ENCODE measurements at places on chromosomes 5 and 9. TPM values are rescaled to one million over a fixed set of nuclear protein-coding genes. Genes with fewer than 3 reads are reported as not detected.

DNA sequence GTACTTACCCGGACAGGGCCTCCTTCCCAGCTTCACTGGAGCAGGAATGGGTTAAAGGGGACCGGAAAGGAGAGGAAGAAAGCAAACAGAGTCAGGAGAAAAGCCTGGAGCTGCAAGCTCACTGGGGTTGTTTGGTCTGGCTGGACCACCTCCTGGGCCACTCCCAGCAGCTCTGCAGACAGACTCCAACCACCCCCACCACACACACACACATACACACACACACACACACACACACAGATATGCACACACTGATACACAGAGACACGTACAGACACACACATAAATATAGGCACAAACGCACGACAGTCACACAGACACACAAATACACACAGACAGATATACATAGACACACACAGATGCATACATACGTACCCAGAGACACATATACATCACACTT is 34.9 kb upstream of the SYNPO start:
- DNase-seq: no peak

DNA sequence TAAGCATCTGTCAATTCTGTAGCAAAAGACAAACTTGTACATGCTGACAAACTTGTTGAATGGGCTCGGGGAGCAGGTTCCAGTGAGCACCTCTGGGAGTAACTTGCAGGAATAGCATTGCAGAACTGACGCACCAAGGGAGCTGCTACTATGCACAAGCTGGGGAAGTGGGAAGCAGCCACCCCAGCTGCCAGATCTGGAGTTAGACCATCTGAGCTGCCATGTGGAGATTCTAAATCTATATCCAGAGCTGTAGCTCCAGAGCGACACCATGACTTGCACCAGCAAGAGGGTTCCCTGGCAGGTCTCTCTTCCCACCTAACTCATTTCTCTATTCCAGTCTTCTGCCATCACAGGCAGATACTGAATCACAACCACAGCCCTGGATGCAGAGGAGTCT is 346.0 kb upstream of the PANK3 start:
- no peak for DNase-seq

The ZNF169 gene
- polyA plus RNA-seq: 1.5 TPM

GRCh38 chr9:137421838-137422603 is 941 bp downstream of the EXD3 start:
- DNase-seq: no peak

GRCh38 chr5:151614565-151614964 is 23.4 kb upstream of the FAT2 start:
- DNase-seq: no peak

DNA sequence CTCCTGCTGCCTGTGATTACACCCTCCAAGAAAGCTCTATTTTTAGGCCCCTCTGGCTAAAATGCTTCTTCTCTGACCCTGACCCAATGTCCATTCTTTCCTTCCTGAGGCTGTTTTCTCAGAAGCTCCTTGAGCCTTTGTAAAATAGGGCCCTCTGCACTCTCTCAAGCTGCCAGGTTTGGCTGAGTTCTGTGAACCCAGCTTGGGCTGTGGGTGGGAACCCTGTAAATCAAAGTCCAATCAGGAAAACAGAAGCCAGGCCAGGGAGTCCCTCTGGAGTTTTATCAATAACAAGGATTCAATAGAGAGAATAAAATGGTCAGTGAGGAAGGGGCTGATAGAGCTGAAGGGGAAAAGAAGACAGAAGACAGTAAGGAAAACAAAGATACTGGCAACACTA is 43.7 kb upstream of the ERCC6L2 start:
- DNase-seq: no peak

GRCh38 chr5:31867219-31867618 is 228.3 kb downstream of the PDZD2 start:
- no peak for DNase-seq

DNA sequence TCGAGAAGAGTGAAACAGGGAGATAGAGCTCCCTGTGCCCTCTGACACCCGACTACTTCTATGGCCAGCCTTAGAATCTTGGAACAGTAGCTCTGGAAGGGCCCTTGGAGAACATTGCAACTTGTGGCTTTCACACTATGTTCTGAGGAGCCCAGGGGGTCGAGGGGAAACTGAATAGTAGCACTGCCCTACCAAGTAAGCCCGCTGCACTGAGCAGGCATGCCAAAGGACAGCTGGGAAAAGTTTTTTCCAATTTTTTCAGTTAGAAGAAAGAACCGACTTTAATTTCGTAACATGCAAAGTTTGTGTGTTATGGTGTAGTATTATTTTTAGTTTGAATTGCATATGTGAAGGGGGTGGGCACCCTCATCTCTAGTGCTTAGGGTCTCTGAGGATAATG is 10.9 kb downstream of the SMIM3 start:
- peak; percentile 28 for DNase-seq

DNA sequence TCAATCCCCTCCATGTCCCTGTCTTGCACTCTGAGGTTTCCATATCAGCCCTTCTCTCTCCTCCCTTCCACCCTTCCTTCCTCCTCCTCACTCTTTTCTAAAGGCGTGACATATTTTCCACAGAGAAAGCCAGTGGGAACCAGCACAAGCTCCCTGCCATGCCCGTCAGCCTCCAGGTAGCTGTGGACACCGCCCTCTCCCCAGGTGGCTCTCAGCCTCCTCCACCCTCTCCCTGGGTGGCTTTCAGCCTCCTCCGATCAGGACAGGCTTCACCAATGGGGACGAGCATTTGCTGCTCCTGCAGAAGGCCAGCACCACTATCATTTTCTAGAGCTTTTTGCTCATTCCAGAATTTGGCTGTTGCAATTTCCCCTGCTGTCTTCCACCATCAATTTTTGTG is 236.6 kb downstream of the GADD45G start:
- DNase-seq: no peak

The FAM151B gene
- polyA plus RNA-seq: 4.9 TPM

The DNAH5 gene
- polyA plus RNA-seq: 2.1 TPM

GRCh38 chr5:52693836-52694235 is 93.9 kb upstream of the ITGA1 start:
- no peak for DNase-seq

GRCh38 chr5:2996248-2996647 is 244.8 kb upstream of the IRX2 start:
- DNase-seq: peak; percentile 64

DNA sequence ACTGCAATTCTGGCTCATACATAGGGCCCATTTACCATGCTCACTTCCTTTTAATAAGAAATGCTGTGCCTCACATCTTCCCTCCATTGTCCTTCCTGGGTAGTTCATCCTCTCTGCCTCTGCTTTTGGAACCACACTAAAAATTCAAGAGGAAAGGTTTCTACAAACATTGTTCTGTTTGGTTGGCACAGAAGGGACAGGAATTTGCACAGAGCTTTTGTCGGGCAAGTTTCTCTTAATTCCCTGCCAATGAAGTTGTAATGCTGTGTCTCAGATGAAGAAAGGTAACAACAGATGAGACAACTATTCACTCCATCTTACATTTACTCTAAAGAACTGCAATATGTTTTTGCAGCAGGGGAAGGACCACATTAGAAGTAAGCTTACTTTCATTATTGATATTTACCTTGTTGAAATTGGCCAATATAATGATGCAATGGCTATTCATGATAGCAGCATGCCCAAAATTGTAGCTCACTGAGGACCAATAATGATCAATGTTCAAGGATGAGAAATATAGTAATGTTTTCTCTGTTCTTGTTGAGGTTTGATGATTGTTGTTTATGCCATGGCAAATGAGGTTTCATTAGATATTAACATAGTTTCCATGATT is 82.5 kb upstream of the HMHB1 start:
- no peak for DNase-seq

DNA sequence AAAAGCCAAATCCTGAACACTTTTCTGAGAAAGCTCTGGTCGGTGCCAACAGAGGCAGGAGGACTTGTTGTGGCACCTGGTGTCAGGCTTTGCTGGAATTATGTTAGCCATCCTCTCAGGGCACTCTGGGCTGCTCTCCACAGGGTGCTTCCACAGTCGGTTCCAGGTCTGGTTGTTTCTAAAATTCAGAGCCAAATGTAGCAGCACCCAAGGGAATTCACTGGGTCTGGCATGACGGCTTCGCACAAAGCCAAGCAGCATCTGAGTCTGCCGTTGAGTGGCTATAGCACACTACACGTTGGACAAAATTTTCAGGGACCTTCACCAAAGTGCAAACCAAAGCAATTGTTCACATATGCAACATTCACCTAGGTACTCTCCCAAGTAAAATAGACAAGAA is 110.2 kb downstream of the PJA2 start:
- DNase-seq: no peak

The BAAT gene
- polyA plus RNA-seq: 0.02 TPM

- DNase-seq: peak; percentile 98
Measured at GRCh38 chr5:120388016-120388781, 75.9 kb upstream of the PRR16 start.

The ZFP37 gene
- 1.5 TPM for polyA plus RNA-seq

DNA sequence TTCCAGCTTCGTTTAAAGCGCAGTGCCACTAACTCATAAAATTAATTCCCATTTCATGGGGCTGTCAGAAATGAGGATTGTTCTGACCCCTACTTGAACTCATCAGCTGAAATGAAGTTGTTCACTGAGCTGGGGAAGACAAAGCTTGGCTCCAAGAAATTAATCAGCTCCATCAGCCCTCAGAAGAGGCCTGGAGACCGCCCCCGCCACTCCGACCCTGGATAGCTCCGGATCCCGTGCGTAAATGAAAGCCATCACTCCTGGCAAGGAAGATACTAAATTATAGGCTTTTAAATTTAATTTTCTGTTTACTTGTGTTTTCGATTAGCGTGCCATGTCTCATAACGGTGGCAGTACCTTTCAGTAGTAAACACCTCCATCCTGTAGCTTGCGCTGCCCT is 142.8 kb upstream of the IRX2 start:
- no peak for DNase-seq

GRCh38 chr9:34589636-34590380 is at the start of gene CNTFR:
Gene CNTFR, minus strand, starts transcription at chr9:34589724. Its CDS starts 20,743 bp downstream, at chr9:34568981.
- DNase-seq: no peak

DNA sequence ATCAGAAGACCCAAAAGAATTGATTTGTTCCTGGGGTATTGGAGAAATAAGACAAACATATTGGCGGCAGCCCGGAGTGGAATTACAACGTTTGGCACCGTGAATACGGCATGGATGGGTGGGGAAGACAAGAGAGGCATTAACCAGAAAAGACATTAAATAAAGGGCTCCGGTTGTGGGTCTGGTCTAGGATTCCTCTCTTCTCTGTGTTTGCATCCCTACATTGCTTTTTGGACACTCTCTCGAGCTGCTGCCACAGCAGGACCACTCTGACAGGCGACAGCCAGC is 138.7 kb upstream of the PALM2AKAP2 start:
- DNase-seq: no peak

- peak; percentile 80 for DNase-seq
Measured at GRCh38 chr5:82097-82496, 9.9 kb upstream of the PLEKHG4B start.

The ZNF883 gene
- polyA plus RNA-seq: 3.1 TPM

The NUTM2F gene
- polyA plus RNA-seq: not detected

The MEF2C gene
- 9.3 TPM for polyA plus RNA-seq

DNA sequence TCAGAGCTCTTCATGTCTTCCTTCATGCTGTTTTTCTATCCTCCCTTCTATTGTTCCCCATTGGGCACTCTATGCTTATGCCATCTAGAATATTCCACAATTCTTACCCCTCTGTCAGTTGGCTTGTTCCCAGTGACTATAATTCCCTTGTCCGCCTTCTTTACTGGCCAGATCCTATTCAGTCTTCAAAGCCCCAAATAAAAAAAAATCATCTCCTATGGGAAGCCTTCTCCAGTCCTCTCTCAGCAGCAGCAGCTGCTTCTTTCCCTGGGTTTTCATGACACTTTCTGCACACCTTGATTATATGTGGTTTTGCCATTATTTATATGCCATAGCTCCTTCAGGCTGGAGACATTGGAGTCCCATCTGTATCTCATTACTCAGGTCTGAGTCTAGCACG is 54.6 kb upstream of the TNFAIP8 start:
- DNase-seq: no peak

- DNase-seq: no peak
Measured at GRCh38 chr9:28471261-28471660, 898.0 kb upstream of the C9orf72 start.

DNA sequence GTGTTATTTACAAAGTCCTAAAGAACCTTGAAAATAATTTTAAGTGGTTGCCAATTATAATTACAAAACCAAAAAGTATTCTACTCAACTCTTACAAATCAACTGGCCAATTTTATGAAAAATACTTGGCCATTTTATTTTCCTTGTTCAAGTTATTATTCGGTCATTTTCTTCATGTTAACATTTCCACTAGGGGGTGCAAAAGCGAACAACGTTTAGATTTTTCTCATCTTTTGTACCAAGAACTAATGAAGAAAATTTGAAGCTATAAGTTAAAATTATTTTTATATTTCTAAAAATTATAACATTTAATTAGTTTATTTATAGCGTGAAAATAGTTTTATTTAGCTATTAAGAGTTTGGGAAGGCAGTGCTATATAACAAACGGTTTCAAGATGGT is 1453.3 kb downstream of the MAT2B start:
- no peak for DNase-seq

The HTR1A gene
- polyA plus RNA-seq: not detected

The CDH12 gene
- not detected for polyA plus RNA-seq

DNA sequence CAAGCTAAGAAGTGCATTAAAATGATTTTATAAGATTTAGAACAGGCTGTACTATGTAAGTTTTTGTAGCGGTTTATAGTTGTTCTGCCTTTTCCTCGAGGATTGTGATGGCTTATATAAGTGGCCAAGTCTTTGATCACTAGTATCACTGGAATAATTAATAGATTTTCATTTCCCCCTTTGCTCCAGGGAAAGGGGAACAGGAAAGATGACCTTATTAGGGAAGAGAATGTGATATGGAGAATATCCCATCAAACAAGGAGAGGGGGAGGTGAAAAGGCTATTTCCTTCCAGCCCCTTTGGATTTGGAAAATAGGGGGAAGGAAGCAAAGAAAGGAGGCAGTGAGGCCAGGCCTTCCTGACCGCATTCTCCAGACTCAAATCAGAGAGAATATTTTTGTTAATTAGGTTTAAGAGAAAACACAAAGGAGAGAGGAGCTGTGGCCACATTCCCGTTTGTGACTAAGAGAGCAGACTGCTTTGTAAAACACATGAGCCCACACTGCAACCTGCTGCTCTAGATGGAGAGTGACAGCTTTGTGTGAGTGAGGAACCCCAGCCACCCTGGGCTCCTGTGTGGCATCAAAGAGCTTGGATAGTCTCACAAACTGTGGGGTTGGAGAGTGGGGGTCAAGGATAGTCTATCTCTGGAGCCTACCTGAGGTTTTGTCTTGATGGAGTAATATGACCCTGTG is 359.5 kb downstream of the DTWD2 start:
- no peak for DNase-seq

GRCh38 chr5:95830226-95830625 is 7.7 kb upstream of the GLRX start:
- no peak for DNase-seq

DNA sequence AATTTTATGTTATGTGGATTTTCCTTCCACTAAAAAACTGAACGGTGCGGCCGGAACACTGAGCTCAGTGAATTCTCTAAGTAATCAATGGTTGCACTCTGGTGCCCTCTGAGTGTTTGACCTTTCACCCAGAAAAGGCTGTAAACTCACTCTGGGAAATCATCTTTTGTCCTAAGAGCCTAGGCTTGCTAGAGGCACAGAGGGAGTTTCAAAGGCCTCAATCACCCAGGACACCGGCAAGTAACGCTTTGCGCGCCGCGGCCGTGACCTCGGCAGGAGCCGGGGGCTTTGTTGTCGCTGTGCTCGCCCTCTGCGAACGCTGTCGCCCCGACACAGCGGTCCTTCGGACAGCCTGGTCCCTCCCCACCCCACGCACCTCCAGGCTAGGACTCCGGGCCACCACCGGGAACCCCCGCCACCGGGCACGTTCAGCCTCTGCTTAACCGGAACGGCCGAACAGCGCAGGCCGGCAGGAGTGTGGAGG is 703 bp downstream of the ISCA1 start:
- peak; percentile 42 for DNase-seq
